Mesothelial cell of epicardium (in vitro differentiated cells): ENCODE measurements at places on chromosomes 5 and 9.

- no peak for DNase-seq
These were observed 119.3 kb upstream of the MAN2A1 start for GRCh38 chr5:109570362-109570874.

GRCh38 chr5:112923148-112923917 lies 1.3 kb upstream of the REEP5 start:
- DNase-seq: no peak

DNA sequence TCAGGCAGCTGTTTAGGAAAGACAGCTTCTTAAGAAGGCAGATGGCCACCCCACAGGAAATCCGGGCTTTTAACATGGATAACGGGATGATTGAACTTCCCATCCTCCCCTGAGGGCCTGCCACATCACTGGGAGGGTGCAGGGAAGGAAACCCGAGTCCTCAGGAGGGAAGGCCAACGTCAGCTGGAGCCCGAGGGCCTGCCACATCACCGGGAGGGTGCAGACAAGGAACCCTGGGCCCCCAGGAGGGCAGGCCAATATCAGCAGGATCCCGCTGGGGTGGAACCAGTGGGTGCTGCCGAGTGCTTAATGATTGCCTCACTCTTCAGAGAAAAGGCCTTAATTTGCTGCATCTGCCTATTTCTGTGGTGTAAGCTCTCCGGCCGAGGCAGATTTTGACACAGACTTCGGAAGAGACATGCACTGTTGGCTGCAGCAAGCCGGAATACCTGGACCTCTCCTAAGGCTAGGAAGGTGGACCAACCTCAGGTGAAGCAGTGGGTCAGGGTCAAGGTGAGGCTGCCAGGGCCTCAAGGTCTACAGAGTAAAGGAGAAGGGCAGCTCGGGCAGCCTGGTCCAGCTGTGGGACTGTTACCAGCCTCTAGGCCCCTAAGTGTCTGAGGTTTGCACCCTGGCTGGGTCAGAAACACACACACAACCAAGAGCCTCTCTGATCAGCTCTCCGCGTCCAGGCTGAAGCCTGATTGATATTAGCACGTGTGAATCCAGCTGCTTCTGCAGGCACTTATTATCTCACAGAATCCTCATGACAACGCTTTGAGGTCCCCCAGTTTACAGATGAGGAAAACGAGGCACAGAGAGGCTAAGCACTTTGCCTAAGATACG lies 14.8 kb upstream of the COL5A1 start:
- no peak for DNase-seq

DNA sequence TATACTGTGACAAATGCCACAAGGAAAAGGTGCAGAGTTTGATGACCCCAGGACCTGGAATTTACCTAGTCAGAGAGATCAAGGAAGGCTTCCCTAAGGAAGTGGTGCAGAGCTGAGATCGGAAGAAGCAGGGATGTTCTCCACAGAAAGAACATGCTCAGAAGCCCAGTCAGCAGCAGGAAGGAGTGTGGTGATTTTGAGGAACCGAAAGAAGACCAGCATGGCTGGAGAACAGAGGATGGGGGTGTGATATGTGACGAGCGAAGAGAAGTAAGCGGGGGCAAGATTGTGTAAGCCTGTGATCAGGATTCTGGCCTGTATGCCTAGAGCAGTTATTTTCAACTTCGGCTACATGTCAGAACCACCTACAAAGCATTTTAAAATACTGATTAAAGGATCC lies 18.7 kb upstream of the PIK3R1 start:
- DNase-seq: no peak

GRCh38 chr5:39209924-39210323 lies 9.4 kb downstream of the FYB1 start:
- DNase-seq: no peak

GRCh38 chr9:221989-222776 lies 7.5 kb downstream of the DOCK8 start:
- DNase-seq: no peak

GRCh38 chr9:124339603-124340146 lies 75.6 kb downstream of the PSMB7 start:
- no peak for DNase-seq

- no peak for DNase-seq
These were observed 32.2 kb downstream of the ACER2 start for GRCh38 chr9:19440823-19441580.

- DNase-seq: no peak
These were observed 1492.7 kb downstream of the MAT2B start for GRCh38 chr5:164998142-164998541.

- no peak for DNase-seq
These were observed 3.2 kb downstream of the OTP start for GRCh38 chr5:77635067-77635916.

DNA sequence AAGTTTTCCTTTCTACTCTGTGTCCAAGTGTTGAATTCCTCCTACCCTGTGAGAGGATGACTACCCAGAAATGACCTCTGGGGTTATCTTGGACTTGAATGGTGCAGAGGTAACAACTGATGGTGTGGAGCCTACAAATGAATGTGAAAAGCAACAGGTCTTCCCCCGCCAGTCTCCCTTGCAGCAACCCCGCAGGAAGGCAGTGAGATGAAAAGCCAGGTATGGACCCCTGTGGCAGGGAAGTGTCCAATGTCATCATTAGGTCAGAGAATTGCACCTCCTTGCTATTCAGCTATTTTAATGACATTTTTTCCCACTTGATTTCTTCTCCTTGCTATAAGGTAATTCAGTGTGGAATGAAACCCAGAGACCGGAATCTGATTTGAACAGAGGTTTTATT lies 58.5 kb downstream of the MAT2B start:
- no peak for DNase-seq

- DNase-seq: no peak
These were observed 207.0 kb downstream of the AOPEP start for GRCh38 chr9:94933511-94933828.

DNA sequence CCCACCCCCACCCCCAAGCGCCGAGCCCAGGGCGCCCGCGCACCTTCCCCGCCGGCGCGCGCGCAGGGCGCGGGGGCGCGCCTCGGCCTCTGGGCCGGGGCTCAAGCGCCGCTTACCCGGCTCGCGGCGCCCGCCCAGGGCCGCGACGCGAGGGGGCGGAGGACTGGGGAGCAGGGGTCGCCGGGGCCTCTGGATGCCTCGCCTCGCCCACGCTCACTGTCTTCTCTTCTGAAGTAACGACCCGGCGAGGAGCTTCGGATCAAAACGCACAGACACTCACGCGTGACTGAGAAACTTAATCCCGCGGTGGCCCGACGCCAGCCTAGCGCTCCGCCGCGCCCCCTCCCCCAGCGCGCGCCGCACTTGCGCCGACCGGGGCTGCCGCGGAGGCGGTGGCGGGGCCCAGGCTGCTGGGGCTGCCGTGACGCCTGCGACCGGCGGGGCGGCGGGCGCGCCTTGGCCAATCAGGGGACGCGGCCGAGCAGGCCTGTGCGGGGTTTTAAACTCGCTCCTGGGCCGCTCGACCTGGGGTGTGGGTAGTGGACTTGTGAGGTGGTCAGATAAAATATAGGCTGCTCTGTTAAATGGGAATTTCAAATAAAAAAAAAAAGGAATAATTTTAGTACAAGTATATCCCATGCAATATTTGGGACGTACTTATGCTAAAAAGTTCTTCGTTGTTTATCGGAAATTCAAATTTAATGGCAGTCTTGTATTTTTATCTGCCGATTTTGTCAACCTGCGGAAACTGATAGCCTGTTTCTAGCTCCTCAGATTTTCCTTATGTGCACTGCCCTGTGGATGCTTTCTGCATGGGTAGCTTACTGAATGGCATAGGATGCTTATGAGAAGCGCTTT lies at the start of gene MPDZ:
TSS of gene MPDZ (minus strand) at position 409 of the 858 bp plus-strand sequence. CDS start 29,377 bp downstream, outside the sequence.
- peak; percentile 71 for DNase-seq

DNA sequence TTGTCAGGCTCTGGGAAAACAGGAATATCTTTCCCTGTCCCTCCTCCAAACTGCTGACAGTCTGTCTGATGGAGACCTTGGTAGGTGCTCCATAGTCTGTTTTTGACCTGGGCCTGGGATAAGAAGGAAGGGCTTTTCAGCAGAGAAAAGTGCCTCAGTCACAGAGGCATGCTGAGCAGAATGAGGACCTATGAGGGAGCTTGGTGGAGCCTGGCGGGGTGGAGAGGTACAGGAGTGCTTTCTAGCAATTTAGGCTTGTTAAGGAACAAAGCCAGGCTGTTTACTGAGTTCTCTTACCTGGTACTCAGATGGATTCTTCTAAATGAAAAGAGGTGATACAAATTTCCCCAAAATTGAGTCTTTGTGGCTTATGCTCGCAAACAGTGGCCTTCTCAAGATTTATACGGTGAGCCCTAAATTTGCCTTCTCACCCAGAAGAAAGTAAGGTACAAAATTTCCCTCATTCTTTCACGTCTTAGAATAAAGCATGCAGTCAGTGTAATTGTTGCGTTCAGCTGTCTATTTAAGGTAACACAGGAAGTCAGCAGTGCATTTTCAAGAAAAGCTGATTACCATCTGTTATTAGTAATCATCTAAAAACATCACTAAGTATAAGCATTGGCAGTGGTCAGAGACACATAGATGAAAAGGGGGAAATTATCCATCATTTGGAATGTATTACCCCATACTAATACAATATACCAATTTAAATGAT lies 28.6 kb upstream of the IL13 start:
- DNase-seq: no peak

DNA sequence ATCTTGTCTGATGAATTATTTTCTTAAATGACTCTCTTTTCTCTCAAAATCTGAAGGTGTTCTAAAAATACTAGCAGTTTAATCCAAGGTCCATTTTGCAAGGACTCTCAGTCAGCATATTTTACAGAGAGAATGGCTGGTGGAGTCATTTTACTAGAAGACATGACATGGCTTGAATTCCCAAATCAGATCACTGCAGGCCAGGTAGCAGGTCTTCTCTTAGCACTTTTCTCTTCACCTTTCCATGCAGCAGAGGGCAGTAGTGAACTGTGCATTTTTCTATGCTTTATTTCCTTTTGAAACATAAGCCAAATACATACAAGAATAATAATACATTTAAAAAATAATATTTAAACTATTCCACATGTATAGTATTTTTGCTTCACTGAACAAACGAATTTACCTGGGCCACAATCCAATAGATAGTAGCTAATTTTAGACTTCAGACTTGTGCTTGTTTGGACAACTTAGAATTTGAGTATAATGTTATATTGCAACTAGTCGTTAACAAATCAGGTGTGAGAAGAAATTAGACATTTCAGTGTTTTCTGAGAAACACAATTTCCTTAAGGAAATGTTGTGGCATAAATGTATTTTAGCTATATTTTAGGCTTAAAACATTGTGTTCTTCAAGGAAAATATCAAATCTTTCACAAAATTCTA lies 289.4 kb upstream of the DAB2 start:
- peak; percentile 55 for DNase-seq

- no peak for DNase-seq
These were observed 515 bp downstream of the UTP15 start for GRCh38 chr5:73565969-73566547.

- no peak for DNase-seq
These were observed 3.0 kb downstream of the BASP1 start for GRCh38 chr5:17220469-17220868.

DNA sequence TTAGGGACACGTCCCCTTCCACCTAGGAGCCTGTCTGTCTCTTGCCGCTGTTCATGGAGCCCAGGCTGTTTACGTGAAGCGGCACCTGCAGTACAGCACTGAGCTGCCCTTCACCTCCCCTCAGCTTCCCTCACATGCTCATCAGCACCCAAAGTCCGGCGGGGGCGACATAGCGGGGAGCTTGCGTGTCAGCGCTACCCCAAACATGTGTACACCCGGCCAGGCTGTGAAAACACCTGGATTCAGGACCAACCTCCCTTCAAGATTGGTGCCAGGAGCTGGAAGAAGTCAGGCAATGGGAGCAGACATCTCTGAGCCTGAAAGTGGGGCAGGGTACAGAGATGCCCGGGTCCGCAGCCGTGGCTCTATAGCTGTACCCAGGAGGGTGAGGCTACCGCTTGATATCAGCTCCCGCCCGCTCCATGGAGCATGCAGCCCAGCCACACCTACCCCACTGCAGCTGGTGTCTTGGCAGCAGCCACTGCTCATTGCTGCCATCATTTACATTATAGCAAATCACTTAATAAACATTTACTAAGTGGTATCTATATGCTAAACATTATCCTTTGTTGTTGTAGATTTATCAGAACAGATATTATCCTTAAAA lies 712.1 kb downstream of the CDH9 start:
- DNase-seq: no peak

GRCh38 chr5:44875661-44876605 lies 67.2 kb downstream of the MRPS30 start:
- DNase-seq: no peak

GRCh38 chr9:133008406-133008805 lies 22.4 kb upstream of the GTF3C5 start:
- no peak for DNase-seq

DNA sequence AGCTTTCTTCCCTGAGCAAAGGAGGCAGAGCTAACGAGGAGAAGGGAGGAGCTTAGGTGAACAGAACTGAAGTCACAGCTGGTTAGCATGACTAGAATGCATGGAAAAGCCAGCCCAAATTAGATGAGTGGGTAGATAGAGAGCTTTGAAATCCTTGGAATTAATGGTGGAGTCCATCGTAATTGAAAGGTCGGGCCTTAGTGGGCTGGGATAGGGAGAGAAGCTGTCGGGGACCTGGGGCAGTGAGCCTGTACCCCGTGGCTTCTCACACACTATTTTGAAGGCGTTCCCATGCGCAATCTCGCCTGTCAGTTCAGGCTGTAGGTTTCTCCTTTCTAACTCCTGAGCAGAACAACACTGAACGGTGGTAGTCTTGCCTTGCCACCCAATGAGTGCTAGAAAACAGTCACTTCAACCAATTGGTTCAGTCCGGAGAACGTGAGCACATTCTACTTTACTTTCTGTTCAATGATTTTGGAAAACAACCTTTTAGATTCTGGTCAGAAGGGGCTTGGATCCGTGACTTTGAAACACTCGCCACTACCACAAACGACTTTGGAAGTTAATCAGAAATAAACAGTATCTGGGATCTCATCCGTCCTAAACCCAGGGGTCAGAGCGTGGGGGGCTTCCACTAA lies 655 bp upstream of the RAI14 start:
- DNase-seq: peak; percentile 55

- no peak for DNase-seq
These were observed 96.9 kb downstream of the ATG10 start for GRCh38 chr5:82068723-82069122.

GRCh38 chr9:110874963-110875674 lies 163.2 kb downstream of the LPAR1 start:
- no peak for DNase-seq

DNA sequence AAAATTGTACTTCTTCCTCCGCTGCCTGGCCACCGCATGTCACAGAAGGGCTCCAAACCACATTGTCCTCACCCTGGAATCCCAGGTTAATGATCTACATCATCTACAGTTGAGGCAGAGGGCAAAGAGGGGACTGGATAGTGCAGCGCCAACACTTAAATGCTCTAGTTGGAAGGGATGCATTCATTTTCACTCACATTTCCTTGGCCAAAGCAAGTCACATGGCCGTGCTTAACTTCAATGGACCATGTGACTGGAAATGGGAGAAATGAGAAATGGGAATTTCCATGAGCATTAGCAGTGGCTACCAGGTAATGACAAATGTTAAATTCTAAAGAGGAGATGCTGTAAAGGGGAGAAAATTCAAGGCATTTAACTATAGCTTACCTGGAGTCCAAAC lies 13.3 kb upstream of the GNAQ start:
- DNase-seq: no peak

GRCh38 chr5:31455172-31455571 lies 76.7 kb downstream of the DROSHA start:
- DNase-seq: no peak

- DNase-seq: no peak
These were observed 52.3 kb downstream of the ZNF510 start for GRCh38 chr9:96725576-96725975.

GRCh38 chr5:168480601-168481000 lies 5.7 kb upstream of the RARS1 start:
- no peak for DNase-seq

GRCh38 chr5:27906481-27906880 lies 868.1 kb upstream of the CDH9 start:
- DNase-seq: no peak

GRCh38 chr9:8437876-8438275 lies 638.3 kb upstream of the DMAC1 start:
- no peak for DNase-seq
